ENCODE measurements at places on chromosomes 1 and 21.

GRCh38 chr21:46083791-46084561 lies 13.9 kb upstream of the COL6A2 start:
- DNase-seq, result no peak

DNA sequence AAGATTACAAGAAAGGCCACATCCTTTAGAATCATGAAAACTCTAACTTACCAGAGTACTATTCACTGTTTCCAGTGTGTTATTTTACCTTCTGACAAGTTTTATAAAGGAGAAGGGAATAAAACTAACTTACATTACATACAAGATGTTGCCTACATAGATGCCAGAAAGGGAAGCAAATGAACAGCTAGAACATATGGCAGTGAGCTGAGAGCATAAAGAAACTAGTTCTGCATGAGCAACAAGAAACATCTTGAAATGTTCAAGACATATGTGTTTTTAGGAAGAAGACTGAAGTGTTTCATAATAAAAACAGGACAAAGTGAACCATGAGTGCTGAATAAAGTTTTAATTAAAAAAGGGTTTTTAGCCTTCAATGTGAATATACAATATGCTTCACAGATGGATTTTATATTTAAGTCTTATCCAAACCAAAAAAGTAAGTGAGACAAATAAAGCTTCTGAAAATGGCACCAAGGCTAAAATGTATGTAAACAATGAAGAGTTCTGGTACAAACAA lies 39.4 kb downstream of the SLC5A9 start:
- DNase-seq, result no peak

- no peak for DNase-seq
Observed at GRCh38 chr1:7284839-7285435, 486.2 kb upstream of the VAMP3 start.

- no peak for DNase-seq
Observed at GRCh38 chr1:45623972-45624371, at the start of gene CCDC17. CCDC17 (minus strand) TSS chr1:45624054; CDS start chr1:45623909, 145 bp downstream.

DNA sequence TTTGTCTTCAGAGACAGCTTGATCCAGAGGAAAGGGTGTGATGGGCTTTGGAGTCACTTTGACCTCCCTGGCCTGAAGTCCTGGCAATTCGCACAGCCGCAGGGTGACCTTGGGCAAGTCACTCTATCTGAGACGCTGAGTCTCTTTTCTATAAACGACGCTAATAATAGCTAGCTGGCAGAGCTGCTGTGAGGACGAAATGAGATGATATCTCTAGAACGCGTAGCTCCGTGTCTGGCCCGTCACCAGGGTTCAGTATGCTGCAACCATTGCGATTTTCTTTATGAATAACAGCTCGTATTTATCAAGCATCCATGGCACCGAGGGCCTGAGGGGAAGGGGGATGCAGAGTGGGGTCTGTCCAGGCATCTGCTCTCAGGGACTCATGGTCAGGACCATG lies 58.7 kb downstream of the IGSF21 start:
- DNase-seq, result no peak

- no peak for DNase-seq
Observed at GRCh38 chr1:21886486-21887215, 50.5 kb downstream of the HSPG2 start.

DNA sequence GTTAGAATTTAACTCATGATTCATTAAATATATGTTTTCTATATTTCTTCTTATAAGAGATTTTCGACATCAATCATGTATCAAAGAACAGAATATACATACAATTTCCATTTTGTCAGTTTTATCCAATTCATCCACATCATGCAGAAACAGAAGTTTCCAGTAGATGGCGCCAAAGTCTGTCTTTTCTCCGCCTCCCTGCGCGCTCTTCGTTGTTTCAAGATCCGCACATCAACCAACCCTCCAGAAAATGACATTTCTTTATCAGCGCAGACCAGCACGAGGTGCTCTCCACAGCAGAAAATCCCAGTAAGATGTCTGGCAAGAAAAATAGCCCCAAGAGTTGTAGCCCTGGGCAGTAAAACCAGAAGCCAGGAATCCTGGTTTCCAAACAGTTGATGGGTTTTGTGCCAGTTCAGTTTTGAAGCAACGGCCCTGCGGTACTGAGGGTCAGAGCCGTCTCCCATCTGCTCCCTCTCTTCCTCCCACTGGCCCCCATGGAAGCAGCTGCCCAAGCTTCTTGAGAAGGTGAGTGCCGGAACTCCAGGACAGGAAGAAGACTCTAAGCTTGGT lies 38.6 kb upstream of the GPR137B start:
- no peak for DNase-seq

DNA sequence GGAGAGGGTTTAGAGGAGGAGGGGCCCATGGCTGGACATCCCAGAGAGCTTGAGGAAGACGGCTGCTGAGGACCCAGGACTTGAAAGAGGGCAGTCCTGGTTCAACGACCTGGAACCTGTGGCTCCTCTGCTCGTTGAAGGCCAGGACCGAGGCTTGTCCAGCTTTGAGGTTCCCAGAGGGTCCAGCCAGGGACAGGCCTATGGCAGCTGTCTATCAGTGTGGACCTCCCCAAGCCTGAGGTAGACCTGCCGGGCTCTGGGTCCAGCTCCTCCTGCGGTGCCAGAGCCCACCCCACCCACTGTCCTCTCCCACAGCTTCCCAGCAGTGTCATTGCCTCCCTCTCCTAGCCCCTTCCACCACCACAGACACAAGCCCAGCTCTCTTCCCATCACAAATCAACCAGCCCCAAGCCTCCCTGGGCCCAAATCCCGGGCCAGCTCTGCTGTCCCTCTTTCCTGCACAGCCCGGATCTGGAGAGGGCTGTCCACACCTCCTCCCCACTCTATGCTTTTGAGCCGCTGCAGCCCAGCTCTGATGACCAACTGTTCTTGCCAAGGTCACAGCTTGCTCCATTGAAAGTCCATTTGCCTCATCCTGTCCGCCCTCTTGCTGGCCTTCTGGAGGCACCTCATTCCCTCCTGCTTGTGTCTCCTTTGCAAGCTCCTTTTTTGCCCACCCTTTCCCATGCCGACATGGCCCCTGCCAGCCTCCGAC lies 48.7 kb upstream of the EDN2 start:
- DNase-seq, result no peak

DNA sequence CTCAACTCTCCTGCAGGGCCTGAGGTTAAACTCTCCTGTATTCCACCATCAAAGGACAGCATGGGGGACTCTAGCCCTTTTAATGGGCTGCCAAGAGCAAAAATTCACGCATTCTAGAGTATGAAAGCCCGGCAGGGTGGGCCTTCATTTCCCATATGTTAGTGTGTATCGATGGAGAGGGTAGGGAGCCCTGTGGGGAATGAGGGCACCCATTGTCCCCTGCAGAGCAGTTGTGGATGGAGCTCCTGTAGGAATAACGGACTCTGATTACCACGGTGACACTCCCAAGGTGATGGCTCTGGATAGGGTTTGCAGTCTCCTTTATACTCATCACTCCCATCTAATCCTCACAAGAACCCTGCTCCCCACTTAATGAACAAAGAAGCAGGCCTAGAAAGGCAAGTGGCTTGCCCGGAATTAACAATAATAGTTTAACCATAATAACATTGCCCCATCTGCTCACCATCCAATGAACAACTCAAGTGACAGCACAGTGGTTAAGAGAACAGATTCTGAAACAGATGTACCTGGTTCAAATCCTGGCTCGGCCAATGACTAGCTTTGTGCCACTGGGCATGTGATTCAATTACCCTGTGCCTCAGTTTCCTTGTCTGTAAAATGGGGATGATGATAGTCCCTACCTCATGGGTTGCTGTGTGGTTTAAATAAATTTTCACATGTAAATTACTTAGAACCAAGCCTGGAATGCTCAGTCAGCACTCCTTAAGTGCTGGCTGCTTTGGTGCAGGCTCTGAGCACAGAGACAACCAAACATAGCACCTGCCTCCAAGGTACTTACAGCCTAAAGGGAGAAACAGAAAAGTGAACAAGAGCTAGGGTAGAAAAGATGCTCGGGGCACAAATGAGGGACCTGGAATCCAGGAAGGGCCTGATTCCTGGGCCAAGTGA lies 29.0 kb downstream of the HIVEP3 start:
- no peak for DNase-seq

DNA sequence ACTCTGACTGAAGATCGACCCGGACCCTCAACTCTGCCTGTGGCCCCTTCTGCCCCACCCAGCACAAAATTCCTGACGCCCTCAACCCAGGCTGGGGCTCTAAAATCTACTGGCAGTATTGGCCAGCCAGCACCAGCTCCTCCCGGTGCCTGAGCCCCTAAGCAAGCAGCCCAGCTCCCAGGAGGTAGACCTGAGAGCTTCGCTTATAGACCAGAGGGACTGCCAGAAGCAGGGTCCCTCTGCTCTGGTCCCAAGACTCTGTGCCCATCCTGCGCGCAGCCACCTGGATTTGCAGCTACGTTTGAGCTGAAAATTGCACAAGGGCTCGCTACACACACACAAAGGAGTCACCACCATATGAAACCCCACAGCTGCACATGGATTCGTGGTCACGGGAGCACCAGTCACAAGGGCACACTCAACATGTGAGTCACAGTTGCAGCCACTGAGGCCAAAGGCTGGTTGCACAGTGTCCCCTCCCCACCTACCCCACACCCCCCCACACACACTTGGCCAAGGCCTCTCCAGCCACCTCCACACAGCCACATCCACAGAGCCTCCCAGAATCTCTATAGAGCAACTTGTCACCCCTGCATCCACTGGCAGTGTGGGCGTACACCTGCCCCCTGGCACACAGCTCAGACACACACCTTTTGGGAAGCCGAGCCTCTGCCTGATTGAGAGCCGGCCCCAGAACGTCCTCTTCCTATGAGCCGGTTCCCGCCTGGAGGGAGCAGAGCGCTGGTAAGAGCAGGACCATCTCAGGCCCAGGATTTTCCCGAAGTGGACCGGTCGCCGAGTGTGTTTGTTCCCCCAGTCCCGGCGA lies 1.1 kb upstream of the DMBX1 start:
- no peak for DNase-seq

DNA sequence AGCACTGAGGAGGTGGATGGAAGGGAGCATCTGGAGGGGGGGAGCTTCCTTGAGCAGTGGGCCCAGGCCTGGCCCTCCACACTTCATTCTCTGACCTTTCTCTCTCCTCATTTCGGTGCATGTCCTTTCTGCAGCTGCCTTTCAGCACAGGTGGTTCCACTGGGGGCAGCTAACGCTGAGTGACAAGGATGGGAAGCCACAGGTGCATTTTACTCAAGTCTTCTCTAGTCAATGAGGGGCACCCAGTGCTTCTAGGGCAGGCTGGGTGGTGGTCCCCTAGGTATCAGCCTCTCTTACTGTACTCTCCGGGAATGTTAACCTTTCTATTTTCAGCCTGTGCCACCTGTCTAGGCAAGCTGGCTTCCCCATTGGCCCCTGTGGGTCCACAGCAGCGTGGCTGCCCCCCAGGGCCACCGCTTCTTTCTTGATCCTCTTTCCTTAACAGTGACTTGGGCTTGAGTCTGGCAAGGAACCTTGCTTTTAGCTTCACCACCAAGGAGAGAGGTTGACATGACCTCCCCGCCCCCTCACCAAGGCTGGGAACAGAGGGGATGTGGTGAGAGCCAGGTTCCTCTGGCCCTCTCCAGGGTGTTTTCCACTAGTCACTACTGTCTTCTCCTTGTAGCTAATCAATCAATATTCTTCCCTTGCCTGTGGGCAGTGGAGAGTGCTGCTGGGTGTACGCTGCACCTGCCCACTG lies 43.2 kb downstream of the YARS1 start:
- DNase-seq, result no peak

GRCh38 chr1:19462781-19463503 lies 22.4 kb downstream of the CAPZB start:
- no peak for DNase-seq

DNA sequence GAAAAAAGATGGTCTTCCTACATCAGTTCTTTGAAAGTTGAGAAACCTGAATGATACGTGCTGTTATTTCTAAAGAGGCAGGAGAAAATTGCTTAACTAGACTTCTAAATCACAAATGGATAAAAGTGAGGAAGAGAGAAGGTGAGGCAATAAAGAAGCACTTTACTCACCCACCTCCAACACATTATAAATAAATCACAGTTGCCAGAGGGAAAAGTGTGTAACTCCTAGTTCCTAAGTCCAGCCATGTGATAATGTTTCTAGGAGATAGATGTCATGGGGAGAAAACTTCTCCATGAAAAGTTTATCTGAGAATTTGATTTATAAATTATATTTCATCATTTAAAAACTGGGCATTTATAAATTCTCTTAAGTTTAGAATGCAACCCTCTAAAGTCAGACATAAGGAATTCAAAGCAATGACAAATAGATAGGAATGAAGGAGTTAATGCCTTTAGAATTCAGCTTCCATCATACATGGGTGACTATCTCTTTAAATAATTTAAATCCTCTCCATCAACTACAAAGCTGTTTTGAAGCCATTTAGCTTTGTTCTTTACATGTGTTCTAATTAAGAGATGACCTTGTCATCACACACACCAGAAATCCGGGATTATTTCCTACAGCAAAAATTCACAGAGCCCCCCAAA lies 60.0 kb downstream of the NRIP1 start:
- DNase-seq, result no peak

GRCh38 chr1:60331647-60332046 lies 258.1 kb upstream of the C1orf87 start:
- no peak for DNase-seq

DNA sequence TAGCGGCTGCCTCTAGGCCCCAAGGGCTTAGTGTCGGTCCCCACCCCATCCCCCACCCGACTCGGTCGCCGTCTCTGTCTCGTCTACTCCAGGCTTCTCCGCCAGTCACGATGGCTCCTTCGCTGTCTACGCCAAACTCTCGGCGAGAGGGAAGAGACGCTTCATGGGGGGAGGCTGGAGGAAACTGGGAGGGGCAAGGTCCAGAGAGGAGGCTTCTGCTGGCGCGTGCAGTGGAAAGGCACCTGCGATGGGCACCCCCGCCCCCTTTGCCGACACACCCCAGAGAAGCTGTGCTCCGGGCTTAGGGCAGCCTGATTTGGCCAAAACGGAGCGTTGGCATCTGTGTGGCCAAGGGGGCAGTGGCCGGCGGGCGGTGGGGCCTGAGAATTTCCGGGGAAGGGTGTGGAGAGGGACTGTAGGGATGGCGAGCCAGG lies 1.2 kb upstream of the CSMD2 start:
- no peak for DNase-seq

- DNase-seq, result no peak
Observed at GRCh38 chr1:172499636-172500141, 33.3 kb upstream of the SUCO start.
